ENCODE measurements at places on chromosomes 12 and 14.

GRCh38 chr12:64088431-64089349, 133.4 kb downstream of the KICS2 start:
- DNase-seq = no peak

GRCh38 chr14:71209888-71210287, 302.6 kb downstream of the PCNX1 start:
- no peak for DNase-seq

DNA sequence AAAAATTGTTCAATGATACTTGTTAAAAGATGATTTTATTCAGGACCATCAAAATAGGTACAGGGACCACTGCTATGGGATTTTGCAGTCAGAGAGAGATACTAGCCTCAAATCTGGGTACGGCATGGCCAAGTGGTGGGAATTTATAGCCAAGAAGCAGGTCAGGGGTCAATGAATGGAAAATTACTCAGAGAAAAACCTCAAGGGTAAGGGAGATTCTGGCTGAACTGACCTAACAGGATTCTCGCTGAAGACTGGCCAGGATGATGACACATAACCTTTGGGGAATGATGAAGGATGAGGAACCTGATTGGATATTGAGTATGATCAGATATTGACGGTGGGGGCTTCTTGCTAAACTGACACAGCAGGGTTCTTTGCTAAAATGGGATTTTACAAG, 32.7 kb downstream of the DEPDC4 start:
- DNase-seq = no peak

GRCh38 chr14:22003461-22003860, 329.8 kb upstream of the OR4E1 start:
- no peak for DNase-seq

GRCh38 chr12:72901685-72902084, 629.5 kb downstream of the TRHDE start:
- DNase-seq = no peak

GRCh38 chr14:21498540-21499526, 12.3 kb downstream of the METTL3 start:
- peak; percentile 64 for DNase-seq

DNA sequence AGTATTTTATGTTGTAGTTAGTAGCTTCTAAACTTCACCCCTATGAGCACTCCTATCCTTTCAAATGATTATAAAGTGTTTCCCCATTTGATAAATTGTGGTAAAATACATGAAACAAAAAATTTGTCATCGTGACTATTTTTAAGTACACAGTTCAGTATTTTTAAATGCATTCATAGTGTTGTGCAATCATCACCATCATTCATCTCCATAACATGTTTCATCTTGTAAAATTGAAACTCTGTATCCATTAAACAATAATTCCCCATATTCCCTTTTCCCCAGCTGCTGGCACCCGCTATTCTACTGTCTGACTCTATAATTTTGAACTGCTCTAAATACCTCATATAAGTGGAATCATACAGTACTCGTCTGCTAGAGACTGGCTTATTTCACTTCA, 52.5 kb downstream of the ATP23 start:
- DNase-seq = no peak

DNA sequence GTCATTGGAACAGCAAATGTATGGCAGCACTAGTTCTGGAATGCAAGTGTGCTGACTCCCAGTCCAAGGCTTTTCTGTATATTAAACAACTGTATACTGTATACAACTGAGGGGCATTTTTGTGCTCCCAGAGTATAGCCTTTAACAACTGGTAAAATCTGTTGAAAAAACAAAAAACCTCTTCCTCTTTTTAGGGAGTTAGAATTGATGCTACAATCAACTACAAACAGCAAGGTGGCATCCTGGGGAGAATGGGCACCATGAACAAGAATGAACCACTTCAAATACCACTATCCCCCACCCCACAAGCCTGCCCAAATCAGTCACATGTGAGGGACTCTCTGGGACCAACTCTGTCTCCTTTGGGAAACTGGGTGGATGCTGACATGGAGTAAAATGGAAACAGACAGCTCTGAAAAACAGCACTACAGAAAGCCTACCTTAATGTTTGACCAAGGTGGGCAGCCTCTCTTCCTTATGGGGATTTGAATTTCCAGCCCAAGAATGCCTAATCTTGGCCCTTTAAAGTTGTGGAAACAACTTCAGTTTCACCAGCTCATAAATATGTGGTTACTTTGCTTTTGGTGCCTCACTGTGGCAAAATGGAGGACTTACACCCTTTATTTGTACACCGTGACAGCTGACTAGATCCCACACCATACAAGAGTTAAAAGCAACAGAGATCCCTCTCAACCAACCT, 7.5 kb downstream of the VTI1B start:
- peak; percentile 41 for DNase-seq

DNA sequence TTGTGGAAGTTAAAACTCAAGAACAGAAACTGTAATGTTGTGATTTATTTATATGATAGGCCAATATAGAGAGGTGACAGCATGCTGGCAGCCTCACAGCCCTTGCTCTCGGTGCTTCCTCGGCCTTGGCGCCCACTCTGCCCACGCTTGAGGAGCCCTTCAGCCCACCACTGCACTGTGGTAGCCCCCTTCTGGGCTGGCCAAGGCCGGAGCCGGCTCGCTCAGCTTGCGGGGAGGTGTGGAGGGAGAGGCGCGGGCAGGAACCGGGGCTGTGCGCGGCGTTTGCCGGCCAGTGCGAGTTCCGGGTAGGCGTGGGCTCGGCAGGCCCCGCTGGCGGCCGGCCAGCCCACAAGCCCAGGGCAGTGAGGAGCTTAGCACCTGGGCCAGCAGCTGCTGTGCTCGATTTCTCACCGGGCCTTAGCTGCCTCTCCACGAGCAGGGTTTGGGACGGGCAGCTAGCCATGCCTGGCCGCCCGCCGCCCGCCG, 65.8 kb upstream of the SLC8A3 start:
- peak; percentile 59 for DNase-seq

- no peak for DNase-seq
These were observed 13.5 kb downstream of the KRT85 start for GRCh38 chr12:52353766-52354165.

DNA sequence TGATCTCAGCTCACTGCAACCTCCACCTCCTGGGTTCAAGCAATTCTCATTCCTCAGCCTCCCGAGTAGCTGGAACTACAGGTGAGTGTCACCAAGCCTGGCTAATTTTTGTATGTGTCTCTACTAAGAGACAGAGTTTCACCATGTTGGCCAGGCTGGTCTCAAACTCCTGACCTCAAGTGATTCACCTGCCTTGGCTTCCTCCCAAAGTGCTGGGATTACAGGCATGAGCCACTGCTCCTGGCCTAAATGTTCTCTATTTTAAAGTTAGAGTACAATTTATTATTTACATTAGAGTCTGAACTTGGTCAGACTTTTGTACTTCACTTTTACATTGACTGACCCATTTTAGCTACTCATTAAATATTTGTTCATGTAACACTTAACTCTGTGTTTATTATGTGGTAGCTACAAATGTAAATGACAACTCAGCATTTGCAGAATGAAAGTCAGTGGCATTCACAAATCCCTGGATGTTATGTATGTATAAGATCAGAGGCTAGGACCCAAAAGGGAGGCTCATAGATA, 409.6 kb downstream of the APAF1 start:
- no peak for DNase-seq

- DNase-seq = no peak
These were observed 43.6 kb downstream of the IRF2BPL start for GRCh38 chr14:76984787-76985375.

- no peak for DNase-seq
These were observed 30.2 kb upstream of the DYRK2 start for GRCh38 chr12:67618303-67618702.
